ENCODE measurements at places on chromosomes 13 and 19. TPM values are rescaled to one million over a fixed set of nuclear protein-coding genes. Genes with fewer than 3 reads are reported as not detected.

DNA sequence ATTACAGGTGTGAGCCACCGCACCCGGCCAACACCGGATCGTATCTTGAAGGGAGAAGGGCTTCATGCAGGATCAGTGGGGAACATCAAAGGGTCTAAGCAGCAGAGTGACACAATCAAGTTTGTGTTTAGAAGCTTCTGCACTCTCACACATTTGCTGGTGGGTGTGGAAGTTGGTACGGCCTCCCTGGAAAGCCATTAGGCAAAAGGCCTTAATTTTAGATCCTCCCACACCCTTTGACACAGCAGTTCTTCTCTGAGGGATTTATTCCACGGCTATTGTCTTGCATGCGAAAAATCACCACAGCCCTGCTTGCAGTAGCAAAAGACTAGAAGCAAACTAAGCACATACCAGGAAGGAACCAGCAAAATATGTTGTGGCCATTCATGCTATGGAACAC lies 18.3 kb upstream of the SLC1A5 start:
- no peak for DNase-seq

- no peak for DNase-seq
Measured at GRCh38 chr13:109274188-109274821, 512.1 kb downstream of the IRS2 start.

DNA sequence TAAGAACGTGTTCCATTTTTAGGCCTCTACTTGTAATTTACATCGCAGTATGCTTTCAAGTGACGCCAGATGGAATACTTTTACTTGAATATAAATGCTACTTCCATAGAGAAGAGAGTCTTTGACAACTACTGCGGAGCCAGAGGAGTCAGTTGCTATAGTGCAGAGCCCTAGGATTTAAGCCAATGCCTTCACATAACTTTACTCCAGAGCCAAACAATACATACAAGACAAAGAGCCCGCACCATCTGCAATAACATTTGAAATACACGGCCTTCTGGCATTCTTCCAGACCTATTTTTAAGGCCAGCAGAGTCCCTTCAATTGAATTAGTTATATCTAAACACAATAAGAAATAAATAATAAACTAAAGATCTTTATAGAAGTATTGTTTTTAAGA lies 59.4 kb downstream of the XPO4 start:
- peak; percentile 8 for DNase-seq

GRCh38 chr19:55340784-55341147 lies 1.1 kb downstream of the KMT5C start:
- DNase-seq, result no peak

DNA sequence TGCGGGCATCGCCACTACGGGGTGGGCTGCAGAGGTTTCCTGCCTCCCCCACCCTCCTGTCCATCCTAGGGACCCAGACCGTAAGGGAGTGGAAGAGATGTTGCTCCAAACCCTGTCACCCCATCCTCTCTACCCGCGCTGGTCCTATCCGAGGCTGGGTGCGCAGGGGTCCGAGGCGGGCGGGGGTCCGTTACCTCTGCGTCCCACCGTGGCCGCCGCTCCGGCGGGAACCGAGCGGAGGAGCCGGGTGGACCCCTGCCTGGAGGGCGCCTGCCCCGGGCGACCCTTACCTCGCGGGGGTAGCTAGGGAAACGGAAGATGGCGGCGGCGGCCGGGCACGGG lies at the start of gene DGKH:
Gene DGKH, plus strand, starts transcription at position 307 of the 342 bp plus-strand sequence. CDS start 126 bp downstream, outside the sequence.
- DNase-seq, result no peak

DNA sequence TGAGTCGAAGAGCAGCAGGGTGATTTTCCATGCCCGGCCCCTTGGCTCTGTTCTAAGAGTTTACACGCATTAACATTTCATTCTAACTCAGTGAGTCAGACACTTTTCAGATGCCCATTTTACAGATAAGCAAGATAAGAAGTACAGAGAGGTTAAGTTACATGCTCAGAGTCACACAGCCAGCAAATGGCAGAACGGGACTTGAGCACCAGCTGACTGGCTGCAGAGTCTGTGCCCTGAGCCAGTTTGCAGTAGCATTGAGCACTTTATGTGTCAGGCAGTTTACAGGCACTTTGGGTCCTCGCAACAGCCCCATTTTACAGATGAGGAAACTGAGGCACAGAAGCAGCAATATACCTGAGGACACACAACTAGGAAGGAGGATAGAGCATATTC lies 19.0 kb downstream of the CCDC8 start:
- DNase-seq, result no peak

Gene MTUS2
- polyA plus RNA-seq, result 0.81 TPM

Gene PSG11
- polyA plus RNA-seq, result not detected

Gene DNAAF3
- polyA plus RNA-seq, result 9.8 TPM

Gene LIM2
- polyA plus RNA-seq, result 0.25 TPM

Data from left renal cortex interstitium (tissue), 4 donors.